ENCODE measurements at places on chromosomes 4 and X.
A peak's percentile ranks its signal among the peaks of the same experiment; 100 is the strongest.

DNA sequence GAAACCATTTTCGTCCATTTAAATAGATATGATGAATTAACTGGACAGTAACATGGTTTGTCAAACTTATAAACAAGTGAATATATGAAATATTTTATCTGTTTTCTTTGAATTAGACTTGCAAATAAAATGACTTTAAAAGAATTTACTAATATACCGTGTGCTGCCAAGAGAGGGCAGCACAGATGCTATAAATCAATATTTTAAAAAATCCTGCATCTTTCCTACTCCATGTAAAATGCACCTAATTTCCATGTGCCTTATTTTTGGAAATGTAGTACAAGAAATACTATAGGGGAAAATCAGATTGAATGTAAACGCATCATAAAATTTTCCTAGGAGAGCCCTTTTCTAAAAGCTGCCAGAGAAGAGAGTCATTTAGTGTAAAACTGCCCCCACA is 62.2 kb downstream of the PRKX start:
- DNase-seq: peak; percentile 6

- DNase-seq: no peak
Observed at GRCh38 chr4:1010395-1011021, 918 bp upstream of the FGFRL1 start.

DNA sequence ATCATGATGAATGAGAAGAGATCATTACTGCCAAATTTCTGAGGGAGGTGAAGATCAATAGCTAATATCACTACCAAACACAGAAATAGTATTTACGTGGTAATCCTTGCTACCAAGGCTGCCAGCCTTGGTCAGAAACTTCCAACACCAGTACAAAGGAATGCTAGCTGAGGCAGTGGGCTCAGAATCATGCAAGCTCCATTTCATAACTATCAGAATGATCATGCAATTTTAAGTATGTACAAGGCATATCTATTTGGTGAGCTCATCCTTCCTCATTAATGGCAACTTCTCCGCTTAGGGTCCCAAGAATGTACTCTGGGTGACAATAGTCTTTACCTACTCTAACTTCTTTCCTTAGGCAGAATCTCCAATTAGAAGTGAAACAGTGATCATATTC is 135.0 kb downstream of the GPC3 start:
- DNase-seq: no peak

DNA sequence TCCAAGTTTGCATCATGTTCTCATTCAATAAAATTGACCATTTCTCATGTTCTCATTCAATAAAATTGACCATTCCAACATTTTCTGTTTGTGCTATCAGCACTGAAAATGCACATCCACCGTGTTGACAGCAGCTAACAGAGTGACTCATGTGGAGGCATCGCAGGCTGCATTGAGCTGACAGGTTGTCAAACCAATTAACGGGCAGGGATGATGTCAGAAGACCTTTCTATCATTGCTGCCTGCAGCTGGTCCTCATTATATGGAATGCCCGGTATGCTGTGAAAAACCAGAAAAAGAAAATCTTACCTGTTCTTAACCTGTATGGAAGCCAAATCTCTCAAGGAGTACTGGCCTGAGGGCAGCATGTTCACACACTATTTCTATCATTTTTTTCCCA is 202.0 kb downstream of the SMIM20 start:
- no peak for DNase-seq

GRCh38 chr4:9899306-9900055 is 118.0 kb downstream of the DRD5 start:
- DNase-seq: no peak

DNA sequence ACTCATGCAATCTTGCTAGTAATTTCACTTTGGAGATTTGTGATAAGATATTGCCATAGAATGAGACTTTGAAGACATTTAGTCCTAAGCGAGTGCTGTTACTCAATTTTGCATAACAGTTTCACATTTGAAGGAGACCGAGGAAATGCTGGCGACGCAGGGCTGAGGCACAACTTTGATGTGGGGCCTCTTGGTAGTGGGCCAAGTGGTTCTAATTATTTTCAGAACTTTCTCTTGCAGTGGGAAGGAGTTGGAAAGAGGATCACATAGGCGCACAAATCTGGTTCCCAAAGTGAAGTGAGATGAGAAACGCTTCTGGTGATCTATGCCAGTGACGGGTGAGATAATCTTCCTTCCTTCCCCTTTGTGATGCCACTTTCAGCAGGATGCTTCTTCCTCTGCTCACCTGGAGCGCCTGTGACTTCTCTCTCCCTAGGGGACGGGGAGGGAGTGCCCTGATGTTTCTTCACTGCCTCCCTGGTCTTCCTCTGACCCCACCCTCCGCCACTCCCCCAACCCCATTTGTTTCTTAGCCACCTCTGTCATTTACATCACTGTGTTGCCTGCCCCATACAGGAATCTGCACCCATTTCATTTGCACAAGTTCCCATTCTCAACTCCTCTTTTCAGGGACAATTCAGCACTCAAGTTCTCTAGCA is 138.9 kb upstream of the MID1 start:
- no peak for DNase-seq

GRCh38 chr4:23009093-23009492 is 316.4 kb downstream of the GBA3 start:
- no peak for DNase-seq

DNA sequence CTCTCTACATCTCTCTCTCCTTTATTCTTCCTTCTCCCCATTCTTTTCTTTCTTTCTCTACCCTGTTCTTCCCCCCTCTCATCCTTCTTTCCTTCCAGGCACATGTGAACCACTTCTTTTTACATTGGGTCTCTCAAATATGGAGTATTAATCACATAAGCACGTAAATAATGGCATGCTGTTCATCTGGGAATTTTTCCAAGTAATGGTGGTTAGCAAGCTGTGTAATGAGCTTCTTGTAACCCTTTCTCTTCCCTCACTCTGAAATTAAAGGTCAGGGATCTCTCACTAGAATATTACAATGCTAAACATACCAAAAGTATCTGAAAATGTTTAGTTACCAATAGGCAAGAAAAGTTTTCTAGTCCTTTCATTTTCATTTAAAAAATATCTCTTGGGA is 239.9 kb upstream of the TEX13A start:
- DNase-seq: no peak

DNA sequence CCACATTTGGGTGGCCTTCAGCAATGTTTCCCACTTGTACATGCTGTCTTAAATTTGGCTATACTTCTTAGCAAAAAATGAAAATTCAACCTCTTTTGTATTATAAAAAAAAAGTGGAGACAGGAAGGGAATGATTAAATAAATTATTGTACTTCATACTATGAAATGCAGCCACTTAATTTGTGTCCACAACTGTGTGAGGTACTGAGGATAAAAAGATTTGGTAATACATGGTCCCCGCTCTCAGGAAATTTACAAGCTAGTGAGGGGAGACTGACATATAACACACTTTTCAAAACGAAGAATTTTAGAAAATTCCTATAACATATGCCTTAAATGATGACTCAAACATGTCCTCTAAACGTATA is 105.0 kb downstream of the HNRNPD start:
- no peak for DNase-seq

DNA sequence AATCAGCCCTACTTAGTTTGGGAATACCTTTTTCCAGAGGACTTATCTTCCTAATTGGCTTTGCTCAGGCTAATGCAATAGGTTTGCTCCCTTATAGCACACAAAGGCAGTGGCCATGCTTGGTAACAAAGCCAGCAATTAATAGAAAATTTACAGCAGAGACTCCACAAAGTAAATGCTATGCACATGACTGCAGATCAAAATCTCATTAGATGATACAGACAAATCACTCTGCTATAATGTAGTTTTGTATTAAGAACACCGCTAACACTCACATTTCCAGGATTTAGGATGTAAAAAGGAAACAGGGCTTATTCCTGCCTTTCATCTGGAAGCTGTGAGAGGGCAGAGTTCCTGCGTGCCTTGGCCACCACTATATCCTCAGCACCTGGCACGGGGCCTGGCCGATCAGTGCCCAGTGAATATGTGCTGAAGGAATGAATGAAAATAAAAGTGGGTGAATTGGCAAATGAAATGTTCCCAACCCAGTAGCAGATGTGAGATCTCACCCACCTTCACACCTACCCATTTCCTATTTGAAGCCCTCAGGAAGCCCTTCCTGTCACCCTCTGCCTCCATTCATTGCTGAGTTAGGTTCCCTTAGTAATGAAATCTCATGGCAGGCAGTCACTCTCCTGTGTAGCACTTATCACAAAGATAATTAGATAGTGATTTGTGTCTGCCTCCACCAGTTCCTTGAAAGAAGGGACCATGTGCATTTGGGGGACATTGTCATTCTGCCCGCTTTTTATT is 5.1 kb downstream of the SEPTIN6 start:
- no peak for DNase-seq

DNA sequence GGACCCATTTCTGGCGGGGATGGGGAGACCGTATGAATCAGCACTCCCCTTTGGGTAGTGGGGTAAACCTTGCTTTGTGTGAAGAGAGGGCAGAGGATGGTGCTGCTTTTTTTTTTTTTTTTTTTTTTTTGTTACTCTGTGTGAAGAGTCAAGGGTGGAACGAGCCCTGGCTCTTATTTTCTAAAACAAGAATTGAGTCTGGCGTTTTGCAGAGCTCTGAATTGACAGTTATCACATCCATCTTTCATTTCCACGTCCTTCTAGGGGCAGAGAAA is 1.2 kb downstream of the SLAIN2 start:
- no peak for DNase-seq

GRCh38 chr4:7032596-7032995 is 10.6 kb upstream of the TADA2B start:
- no peak for DNase-seq

GRCh38 chr4:8866828-8867623 is 4.6 kb downstream of the HMX1 start:
- no peak for DNase-seq

GRCh38 chr4:37795581-37796195 is 30.8 kb upstream of the PGM2 start:
- no peak for DNase-seq

DNA sequence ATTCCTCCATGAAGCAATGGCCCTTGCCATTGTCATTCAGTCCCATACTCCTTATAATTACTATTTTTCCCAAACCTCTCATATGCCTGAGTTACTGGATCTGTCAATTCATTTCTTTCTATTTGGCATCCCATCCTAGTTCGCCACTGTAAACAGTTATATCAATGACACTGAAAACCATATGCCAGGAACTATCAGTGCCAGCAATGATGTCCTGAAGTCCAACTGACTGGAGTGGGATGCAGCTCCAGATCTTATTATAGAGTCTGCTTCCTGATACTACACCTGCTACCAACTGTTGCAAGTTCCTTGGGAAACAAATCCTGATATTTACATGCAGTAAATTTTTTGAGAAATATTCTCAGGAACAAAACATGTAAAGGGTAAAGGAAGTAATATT is 27.0 kb upstream of the BANK1 start:
- no peak for DNase-seq

DNA sequence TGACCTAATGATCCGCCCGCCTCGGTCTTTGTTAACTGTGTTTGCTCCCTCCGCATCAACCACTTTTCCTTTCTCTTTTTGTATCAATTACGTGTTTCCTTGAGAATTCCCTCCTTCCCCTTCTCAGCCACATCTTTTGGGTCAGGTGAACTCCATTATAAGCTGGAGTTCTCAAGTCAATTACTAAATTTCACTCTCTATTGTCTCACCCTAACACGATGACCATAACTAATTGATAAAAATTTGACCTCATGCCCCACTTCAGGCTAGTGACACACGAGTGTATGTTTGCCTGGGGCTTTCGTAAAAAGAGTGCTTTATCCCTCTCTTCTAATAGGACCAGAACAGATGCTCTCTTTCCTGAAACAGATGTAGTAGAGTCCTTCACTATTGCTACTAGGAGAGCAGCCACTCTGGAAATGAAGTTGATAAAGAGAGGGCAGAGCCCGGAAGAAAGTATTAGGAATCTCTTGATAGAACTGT is 403.6 kb upstream of the ANXA10 start:
- no peak for DNase-seq

DNA sequence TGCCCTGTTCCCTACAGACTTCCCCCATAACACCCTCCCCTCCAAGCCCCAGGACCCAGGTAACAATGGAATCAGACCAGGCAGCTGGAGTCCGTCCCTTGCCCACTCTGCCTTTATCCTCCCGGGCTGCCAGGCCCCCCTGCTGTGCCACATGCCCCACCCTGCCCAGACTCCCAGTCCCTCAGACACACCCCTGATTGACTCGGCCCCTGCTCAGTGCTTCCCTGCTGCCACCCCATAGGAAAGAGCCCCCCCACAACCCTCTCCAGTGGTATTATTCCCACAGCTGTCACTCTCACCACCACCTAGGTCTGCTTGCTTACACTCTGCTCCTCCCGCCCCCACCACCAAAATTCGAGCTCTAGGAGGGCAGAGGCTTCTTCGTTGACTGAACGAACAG is 4.7 kb upstream of the NAA10 start:
- DNase-seq: no peak

DNA sequence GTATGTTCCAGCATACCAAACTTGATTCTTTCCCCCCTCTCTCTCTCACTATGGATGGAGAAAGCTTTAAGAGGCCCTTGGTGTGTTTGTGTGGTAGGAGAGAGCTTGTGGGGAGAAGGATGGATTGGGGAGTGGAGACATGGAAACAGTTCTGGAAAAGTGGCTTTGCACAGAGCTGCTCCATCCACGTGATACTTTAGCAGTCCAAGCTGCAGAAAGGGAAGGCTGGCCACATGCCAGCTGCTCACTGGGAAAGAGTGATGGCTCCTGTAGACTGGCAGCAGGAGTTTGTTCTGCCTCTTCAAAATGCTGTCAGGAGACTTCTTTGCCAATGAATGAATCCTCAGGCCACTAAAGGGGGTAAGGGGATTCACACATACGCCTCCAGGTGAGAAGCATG is 21.7 kb upstream of the SEC24B start:
- no peak for DNase-seq

GRCh38 chrX:16033331-16033730 is 90.0 kb upstream of the GRPR start:
- DNase-seq: no peak

GRCh38 chrX:20265726-20266681 is 705 bp downstream of the RPS6KA3 start:
- DNase-seq: peak; percentile 40

DNA sequence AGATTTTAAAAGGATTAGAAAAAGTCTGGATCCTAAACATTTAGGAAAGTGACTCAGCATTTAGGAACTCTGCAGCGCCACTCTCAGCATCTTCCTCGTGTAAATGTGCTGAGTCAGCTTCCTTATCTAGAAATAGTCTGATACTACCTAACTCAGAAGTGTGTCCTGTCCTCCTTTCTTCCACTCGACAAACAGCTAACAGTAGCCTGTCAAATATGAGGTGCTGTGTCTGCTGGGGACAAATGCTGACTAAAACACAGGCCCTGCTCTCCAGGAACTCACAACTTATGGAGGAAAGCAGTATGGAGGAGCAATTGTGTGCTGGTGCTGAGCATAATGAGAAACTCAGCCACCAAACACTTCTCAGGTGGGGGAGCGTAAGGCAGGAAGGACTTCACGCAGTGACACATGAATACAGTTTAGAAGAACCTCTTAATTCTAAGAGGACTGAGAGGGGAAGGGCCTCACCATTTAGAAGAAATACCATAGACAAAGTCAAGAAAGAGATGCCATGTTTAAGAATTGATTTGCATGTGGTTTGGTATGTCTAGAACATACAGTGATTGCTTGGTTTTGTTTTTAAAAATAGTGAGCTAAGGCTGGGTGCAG is 125.3 kb downstream of the SOWAHB start:
- DNase-seq: no peak

- peak; percentile 19 for DNase-seq
Observed at GRCh38 chr4:88283661-88284438, 511 bp downstream of the PPM1K start.

- DNase-seq: no peak
Observed at GRCh38 chr4:110613745-110614144, 9.1 kb downstream of the PITX2 start.
